Vagina (tissue), 2 donors: ENCODE measurements at places on chromosomes 3 and 15.
A peak's percentile ranks its signal among the peaks of the same experiment; 100 is the strongest.

GRCh38 chr15:91140601-91141000 is 40.5 kb downstream of the SV2B start:
- no peaks in the 10 kb centered on the region for H3K27me3 ChIP-seq
- no peak overlapping the region for H3K27ac ChIP-seq
- H3K4me3 ChIP-seq, result no peak overlapping the region
- DNase-seq, result no peak
- H3K4me1 ChIP-seq, result no peaks in the 10 kb centered on the region

GRCh38 chr3:34675383-34676120 is 877.1 kb downstream of the PDCD6IP start:
- H3K27ac ChIP-seq, result no peak overlapping the region
- DNase-seq, result no peak
- H3K36me3 ChIP-seq, result no peaks in the 10 kb centered on the region
- no peaks in the 10 kb centered on the region for H3K27me3 ChIP-seq
- H3K4me1 ChIP-seq, result no peaks in the 10 kb centered on the region
- no peak overlapping the region for H3K4me3 ChIP-seq

- no peak overlapping the region for H3K4me3 ChIP-seq
- peaks cover 20% of the 10 kb centered on the region for H3K4me1 ChIP-seq
- no peaks in the 10 kb centered on the region for H3K36me3 ChIP-seq
- DNase-seq, result no peak
- H3K27me3 ChIP-seq, result no peaks in the 10 kb centered on the region
- H3K27ac ChIP-seq, result no peak overlapping the region
Observed at GRCh38 chr15:70142322-70143191, 44.8 kb upstream of the TLE3 start.

GRCh38 chr3:50327943-50328691 is at the start of gene TUSC2:
TUSC2 (minus strand) TSS chr3:50328223; CDS start chr3:50328099, 124 bp downstream.
- peaks cover 38% of the 10 kb centered on the region for H3K36me3 ChIP-seq
- no peaks in the 10 kb centered on the region for H3K27me3 ChIP-seq
- H3K4me3 ChIP-seq, result peak within 1 kb of the TSS; percentile 83
- peaks cover 28% of the 10 kb centered on the region for H3K4me1 ChIP-seq
- peak within 1 kb of the TSS; percentile 63 for H3K27ac ChIP-seq

DNA sequence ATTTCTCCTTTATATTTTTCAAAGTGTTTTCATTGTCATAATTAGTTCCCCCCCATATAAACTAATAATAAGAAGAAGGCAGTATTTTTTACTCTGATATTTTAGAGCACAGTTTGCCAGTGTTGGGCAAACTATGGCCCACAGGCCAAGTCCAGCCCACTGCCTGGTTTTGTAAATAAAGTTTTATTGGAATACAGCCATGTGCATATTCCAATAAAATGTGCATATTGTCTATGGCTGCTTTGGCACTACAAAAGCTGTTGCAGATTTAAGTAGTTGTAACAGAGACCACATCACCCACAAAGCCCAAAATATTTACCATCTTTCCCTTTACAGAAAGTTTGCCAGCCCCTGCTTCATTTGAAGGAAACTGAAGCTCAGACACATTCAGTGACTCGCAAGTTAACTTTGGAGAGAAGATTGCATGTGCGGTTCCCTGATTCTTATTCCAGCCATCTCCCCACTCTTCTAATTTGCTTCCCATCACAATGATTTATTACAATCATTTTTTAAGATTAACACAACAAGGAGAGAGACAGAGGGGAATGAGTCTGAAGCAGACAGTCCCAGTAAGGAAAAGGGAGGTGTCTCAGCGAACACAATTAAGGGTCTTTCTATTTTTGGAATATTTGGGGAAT is 48.9 kb downstream of the RFTN1 start:
- no peaks in the 10 kb centered on the region for H3K27me3 ChIP-seq
- H3K27ac ChIP-seq, result no peak overlapping the region
- H3K4me3 ChIP-seq, result no peak overlapping the region
- H3K36me3 ChIP-seq, result no peaks in the 10 kb centered on the region
- no peaks in the 10 kb centered on the region for H3K4me1 ChIP-seq

DNA sequence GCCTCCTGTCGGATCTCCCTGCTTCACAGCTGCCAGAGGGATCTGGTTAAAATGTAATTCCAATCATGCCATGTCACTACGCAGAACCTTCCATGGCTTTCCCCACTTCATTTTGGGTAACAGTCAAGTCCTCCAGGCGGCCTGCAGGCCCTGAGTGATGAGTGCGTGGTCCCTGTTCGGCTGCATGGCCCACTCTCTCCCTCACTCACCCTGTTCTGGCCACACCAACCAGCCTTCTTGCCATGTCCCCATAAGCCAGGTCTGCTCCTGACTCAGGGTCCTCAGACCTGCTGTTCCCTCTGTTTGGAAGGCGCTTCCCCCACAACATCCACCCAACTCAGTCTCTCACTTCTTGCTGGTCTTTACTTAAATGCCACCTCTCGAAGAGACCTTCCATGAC is 41.6 kb upstream of the LINGO1 start:
- no peak overlapping the region for H3K27ac ChIP-seq
- no peaks in the 10 kb centered on the region for H3K4me1 ChIP-seq
- H3K4me3 ChIP-seq, result no peak overlapping the region
- no peak for DNase-seq

- no peak for DNase-seq
- H3K4me3 ChIP-seq, result peak overlapping the region; percentile 28
- H3K36me3 ChIP-seq, result no peaks in the 10 kb centered on the region
- no peaks in the 10 kb centered on the region for H3K27me3 ChIP-seq
- H3K27ac ChIP-seq, result peak overlapping the region; percentile 89
Observed at GRCh38 chr3:159852821-159853505, 135.7 kb upstream of the IL12A start.

DNA sequence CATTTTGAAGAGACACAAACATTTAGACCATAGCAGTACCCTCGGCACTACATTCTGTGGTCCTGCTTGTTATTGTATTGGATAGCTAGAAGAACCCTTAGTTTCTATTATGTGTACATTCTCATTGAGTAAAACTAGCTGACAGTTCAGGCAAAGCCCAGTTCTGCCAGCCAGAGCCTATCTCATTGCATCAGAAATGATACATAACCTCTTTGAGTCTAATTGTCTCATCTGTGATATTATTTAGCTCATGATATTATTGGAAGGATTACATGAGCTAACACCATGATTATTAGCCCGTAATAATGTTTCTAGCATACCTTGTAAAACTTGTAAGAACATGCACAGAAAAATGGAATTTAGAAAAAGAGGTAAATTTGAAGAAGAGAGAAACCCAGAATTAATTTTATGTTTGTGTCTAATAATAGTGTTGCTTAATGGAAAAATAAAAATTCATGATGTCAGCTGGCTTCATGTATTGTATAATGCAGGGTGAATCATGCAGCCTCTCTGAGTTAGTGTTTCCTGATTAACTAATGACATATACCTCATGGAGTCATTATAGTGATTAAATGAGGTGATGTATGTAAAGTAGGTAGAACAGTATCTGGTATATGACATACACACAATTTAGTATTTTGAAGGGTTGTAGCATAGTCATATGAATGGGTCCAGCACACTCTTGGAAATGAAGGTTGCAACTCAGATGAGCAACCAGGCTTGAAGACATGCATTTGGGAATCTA is 339.4 kb upstream of the GRM7 start:
- DNase-seq, result no peak
- H3K4me3 ChIP-seq, result no peak overlapping the region
- H3K4me1 ChIP-seq, result no peaks in the 10 kb centered on the region
- H3K36me3 ChIP-seq, result no peaks in the 10 kb centered on the region
- H3K27ac ChIP-seq, result no peak overlapping the region

DNA sequence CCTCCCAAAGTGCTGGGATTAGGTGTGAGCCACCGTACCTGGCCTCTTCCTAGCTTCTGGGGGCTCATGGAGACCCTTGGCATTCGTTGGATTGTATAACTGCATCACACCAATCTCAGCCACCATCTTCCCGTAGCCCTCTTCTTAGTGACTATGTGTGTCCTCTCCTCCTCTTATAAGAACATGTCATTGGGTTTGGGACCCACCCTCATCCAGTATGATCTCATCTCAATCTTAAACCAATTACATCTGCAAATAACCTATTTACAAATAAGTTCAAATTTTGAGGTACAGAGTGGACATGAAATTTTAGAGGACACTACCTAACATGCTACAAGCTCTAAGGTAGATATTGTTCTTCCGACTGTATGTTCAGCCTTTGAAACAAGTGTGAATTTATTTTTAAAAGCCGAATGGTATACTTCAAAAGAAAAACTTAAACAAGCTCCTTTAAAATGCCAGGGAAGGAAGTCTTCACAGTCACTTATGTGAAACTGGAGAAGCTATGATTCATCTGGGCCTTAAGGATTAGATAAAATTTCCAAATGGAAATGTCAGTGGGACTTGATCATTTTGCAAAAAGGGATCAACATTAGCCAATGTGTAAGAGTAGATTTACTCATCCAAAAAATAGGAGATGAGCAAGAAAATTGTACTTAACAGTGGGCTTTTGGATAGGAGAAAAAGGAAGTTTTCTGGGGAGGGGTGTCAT is 225.7 kb downstream of the MEX3B start:
- H3K4me3 ChIP-seq, result no peak overlapping the region
- no peaks in the 10 kb centered on the region for H3K4me1 ChIP-seq
- no peak for DNase-seq
- no peak overlapping the region for H3K27ac ChIP-seq

DNA sequence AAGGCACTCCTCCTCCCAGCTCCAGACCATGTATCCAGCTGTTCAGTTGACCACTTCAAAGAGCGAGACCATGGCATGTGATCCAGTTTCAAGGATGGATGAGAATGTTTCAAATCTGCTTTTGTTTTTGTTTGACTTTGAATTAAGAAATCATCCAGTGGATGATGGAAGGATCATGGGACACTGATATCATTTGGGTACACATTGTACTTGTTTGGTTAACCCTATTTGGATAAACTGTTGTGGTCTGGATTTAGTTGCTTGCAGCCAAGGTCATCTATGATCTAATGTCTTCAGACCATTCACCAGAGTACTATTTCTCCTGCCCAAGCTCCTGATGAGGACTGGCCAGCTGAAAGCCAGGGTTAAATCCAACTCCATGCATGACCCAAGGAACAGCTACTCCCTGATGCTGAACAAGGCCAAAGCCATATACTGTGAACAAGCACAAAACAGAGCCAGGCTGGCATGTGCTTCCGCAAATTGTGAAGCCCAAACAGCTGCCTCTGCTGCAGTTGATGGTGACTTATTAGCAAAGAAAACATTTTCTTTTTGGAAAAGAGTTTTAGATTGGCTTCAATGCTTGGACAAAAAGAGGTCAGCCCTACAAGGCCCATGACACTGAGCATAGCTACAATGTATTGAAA is 5.2 kb upstream of the ADAMTS17 start:
- DNase-seq, result no peak
- H3K4me1 ChIP-seq, result peaks cover 13% of the 10 kb centered on the region
- H3K4me3 ChIP-seq, result no peak overlapping the region
- no peaks in the 10 kb centered on the region for H3K27me3 ChIP-seq
- H3K27ac ChIP-seq, result no peak overlapping the region

GRCh38 chr15:66752078-66752477 is 50.0 kb downstream of the SMAD6 start:
- peaks cover 35% of the 10 kb centered on the region for H3K4me1 ChIP-seq
- no peak for DNase-seq
- no peak overlapping the region for H3K4me3 ChIP-seq
- H3K27me3 ChIP-seq, result no peaks in the 10 kb centered on the region

GRCh38 chr15:39287322-39288195 is 293.3 kb upstream of the THBS1 start:
- H3K36me3 ChIP-seq, result no peaks in the 10 kb centered on the region
- no peak overlapping the region for H3K4me3 ChIP-seq
- no peak for DNase-seq
- no peak overlapping the region for H3K27ac ChIP-seq

GRCh38 chr3:44584646-44585501 is at the start of gene ZNF660:
ZNF660 (plus strand) TSS chr3:44584964; CDS start chr3:44594194, 9,230 bp downstream.
- H3K27ac ChIP-seq, result peak within 1 kb of the TSS; percentile 40
- no peaks in the 10 kb centered on the region for H3K4me1 ChIP-seq
- no peak for DNase-seq

DNA sequence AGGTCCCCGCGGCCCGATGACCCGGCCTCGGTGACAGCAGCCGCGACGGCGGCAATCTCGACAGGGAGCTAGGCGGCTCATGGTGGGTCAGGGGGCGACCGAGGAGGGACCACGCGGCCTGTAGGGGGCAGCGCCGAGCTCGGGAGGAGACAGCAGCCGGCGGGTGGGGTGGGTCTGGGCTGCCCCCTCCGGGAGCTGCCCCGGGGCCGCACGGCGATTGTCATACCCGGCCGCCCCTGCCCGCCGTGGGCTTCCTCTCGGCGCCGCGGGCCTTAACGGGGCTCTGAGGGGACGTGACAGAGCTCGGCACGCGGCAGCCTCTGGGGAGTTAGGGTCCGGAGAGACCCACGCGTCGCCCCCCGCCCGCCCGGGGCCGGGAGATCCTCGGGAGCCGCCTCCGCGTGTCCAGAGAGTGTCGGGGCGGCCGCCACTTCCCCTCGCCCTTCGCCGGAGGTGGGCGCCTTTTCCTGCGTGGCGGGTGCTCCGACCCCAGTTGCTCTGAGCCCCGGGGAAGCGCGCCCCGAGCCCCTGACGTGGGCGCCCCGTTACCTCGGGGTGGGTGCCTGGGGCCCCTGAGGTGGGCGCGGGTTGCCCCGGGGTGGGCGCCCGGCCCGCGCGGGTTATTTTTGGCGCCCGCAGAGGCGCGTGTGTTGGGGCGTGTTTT is 539 bp upstream of the PLCL2 start:
- no peak for DNase-seq
- H3K4me1 ChIP-seq, result peaks cover 39% of the 10 kb centered on the region

DNA sequence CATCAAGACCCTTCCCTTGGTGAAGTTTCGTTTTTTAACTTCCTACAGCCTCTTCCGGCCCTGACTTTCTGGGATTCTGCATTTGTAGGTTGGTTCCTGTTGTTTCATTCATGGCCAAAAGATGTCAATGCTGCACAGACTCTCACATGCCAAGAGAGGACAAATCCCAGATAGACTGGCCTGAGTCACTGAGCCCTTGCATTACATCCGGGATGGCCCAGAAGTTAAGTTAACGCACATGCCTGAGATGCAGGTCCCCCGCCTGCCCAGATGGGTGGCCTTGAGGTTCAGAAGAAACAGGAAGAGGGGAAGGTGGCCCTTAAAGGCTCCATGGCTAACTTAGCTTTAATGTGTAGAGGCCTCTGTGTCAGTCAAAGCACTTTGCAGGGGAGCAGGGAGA is 51.6 kb upstream of the SRGAP3 start:
- H3K4me3 ChIP-seq, result no peak overlapping the region
- no peak for DNase-seq
- H3K27ac ChIP-seq, result no peak overlapping the region
- H3K36me3 ChIP-seq, result no peaks in the 10 kb centered on the region
- peaks cover 5% of the 10 kb centered on the region for H3K4me1 ChIP-seq

DNA sequence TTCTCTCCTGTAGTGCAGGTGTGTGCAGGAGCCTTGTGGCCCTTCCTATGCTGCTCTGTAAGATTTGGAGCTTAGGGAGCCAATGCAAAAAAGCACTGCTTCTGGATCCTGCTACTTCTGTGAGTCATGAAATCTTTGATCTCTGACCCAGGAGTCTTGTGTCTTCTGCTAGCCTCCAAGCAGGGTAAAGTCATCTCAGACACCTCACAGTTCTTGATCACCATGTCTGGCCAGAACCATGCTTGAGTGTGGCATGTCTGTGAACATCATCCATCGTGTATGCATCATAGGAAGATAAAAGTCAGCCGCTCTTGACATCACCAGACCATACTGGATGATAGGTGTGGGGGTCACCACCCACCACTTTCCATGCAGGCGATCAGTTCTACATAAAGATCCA is 247.8 kb downstream of the RPLP1 start:
- H3K36me3 ChIP-seq, result no peaks in the 10 kb centered on the region
- no peaks in the 10 kb centered on the region for H3K27me3 ChIP-seq
- no peak overlapping the region for H3K27ac ChIP-seq
- H3K4me1 ChIP-seq, result peaks cover 19% of the 10 kb centered on the region
- DNase-seq, result no peak

GRCh38 chr3:150235799-150236198 is 172.3 kb upstream of the TSC22D2 start:
- DNase-seq, result peak; percentile 29
- no peak overlapping the region for H3K4me3 ChIP-seq
- peak overlapping the region; percentile 10 for H3K27ac ChIP-seq
- H3K4me1 ChIP-seq, result peaks cover 17% of the 10 kb centered on the region
